ENCODE measurements at places on chromosomes 13 and 19.
A peak's percentile ranks its signal among the peaks of the same experiment; 100 is the strongest.

GRCh38 chr13:94706101-94706842 is 6.1 kb downstream of the SOX21 start:
- ATAC-seq = no peak

DNA sequence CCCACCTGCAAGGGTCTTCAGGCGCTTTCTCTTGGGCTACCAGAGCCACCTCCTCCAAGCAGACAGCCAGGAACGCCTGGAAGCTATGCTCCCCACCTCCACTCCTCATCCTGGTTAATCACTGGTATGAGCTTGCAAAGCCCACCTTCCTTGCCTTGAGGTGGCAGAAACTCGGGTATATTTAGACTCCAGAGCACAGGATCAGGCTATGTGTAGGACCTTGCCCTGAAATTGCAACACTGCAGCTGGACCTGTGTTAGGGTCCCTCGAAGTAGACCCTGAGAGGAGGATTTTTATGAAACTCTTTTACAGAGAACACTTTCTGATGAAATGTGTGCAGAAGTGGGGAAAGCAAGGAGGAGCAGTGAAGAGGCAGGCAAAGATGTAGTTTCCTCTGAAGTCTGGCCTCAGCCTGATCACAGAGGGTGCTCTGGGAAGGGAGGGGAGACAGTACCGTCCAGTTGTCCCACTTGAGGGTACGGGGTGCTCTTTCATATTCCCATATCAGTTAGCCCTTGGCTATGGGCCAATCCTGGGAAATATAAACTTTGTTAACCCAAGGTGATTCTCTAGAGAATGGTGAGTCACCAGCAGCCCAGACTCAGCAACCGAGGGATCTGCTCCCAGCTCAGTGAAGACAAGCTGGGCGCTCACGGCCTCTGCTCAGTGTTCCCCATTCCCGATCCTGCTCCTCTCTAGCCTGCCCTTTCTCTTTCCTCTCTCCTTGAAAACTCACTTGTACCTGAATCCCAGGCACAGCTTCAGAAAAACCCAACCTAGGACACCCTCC is 157.9 kb downstream of the UQCRFS1 start:
- no peak for ATAC-seq

GRCh38 chr13:83423381-83423780 is 458.9 kb downstream of the SLITRK1 start:
- ATAC-seq = no peak

GRCh38 chr13:97258801-97259200 is 36.7 kb downstream of the MBNL2 start:
- no peak for ATAC-seq

DNA sequence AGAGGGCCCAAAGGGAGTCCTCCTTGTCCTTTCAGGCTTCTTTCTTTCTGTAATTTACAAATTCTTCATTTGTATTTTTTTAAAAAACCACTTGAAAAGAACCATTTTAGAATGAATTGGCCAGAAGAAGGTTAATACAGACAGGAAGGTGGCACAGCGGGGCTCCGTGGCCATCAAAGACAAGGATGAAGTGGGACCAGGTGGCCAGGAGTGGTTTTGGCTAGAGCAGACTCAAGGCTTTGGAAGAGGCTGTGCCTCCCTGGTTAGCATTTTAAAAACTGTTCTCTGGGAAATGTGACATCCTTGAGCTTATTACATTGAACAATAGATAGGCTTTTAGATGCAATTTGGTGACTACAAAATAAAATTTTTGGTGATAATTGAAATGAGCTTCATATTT is 48.4 kb downstream of the ATP8A2 start:
- no peak for ATAC-seq

DNA sequence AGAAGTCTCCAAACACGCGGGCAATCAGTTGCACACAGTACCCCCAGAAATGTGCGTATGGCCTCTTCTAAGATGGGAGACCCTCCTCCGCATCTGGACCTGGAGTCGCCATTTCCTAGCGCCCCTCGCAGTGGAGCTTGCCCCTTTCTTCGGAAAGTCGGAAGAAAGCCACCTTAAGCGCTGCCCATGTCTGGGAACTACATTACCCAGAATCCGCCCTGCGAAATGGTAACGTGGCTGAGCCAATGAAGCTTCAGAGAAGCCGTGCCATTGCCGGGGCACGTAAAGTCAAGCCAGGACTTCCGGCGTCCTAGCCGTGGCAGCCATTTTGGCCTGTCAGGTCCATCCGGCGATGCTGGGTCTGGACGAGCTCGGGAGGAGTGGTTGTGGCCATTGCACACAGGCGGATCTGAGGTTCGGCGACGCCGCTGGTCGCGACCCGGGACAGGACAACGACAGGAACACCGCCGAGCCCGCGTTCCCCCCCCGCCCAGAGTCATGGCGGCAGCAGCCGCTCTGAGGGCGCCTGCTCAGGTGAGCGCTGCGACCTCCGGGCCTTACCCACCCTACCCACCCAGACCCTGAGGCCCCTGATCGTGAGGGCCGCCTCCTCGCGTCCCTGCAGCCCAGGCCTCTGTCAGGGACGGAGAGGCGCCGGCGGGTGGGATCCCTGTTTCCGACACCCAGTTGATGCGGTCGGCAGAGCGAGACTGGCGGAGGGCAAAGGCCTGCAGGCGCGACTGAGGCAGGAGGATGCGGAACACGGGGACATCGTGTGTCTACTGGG is at the start of gene ZNF586:
Gene ZNF586 (plus strand): TSS at position 332 of the 787 bp plus-strand sequence. CDS start 167 bp downstream, at position 499.
- peak; percentile 100 for ATAC-seq

GRCh38 chr13:45441633-45442032 is 23.1 kb upstream of the COG3 start:
- ATAC-seq = peak; percentile 83

DNA sequence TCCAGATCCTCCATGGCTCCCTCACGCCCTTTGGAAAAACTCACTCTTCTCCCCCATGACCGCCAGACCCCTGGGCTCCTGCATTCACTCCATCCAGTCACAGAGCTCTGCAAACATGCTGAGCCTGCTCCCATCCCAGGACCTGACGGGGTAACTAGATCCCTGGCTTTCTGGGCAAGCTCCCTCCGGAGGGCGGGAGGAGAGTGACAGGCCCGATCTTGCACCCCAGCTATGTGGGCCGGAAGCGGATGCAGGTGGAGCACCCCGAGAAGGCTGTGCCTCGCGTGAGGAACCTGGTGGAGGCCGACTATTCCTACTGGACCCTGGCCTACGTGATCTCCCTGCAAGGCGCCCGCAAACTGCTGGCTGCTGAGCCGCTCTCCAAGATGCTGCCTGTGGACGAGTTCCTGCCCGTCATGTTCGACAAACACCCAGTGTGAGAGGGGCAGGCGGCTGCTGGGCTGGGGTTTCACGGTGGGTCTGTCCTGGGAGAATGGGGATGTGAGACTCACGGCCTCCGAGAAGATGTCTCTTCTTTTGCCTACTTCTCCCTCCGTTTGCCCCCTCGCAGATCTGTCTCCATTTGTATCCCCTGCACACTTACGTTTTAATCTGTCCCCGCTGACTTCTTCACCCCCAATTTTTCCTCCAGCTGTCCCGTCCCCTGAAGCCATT is 25.2 kb downstream of the COLGALT1 start:
- no peak for ATAC-seq

- ATAC-seq = peak; percentile 95
Measured at GRCh38 chr19:41597600-41598041, 21.7 kb downstream of the CEACAM21 start.

DNA sequence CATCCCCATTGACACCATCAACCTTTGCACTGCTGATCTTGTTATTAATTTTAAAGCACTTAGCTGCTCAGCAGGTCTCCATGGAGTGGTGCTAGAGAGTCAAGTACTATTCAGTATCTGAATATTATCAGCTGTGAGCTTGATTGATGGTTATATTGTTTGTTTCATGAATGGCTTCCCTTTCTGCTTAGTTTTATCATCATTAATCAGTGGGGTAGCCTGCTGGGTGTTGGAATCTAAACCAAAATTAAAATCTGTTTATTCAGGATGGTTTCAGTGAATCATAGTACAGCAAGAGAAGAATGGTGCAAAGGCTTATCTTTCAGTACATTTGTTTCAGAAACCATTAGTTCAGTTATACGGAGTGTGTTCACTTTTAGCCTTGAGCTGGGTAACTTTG is 42.5 kb upstream of the SCEL start:
- peak; percentile 91 for ATAC-seq

GRCh38 chr13:97423300-97424045 is 10.5 kb upstream of the RAP2A start:
- no peak for ATAC-seq

DNA sequence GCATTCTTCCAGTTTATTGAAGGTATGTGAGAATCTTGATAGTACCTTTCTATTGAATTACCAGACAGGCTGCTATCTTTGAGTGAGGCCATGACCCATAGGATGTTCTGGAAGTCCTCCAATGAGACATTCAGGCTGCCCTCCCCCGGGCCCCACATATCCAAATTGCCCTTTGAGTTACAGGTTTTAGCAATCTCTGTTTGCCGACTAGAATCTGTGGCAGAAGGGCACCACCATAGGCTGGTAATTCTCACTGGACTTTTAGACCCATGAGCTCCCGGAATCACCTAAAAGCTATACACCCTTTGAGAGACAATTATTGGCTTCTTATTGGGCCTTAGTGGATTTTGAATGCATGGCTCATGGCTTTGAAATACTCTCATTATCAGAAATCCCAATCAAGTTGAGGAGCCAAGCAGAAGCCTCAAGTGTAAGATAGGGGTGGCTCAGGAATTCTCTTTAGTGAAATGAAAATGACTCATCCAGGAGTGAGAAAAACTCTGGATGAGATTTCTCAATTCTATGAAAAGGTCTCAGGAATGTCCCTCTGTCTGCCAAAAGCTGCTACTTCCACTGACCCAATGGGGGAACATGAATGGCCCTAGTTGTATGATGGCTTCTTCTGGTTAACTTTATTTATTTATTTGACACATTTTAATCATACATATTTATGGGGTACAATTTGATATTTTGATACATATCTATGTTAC is 172.1 kb upstream of the CSNK1A1L start:
- ATAC-seq = no peak

- no peak for ATAC-seq
Measured at GRCh38 chr13:50306156-50306555, 290.9 kb downstream of the KCNRG start.

- ATAC-seq = peak; percentile 81
Measured at GRCh38 chr13:80341101-80341755, at the start of gene SPRY2. Gene SPRY2, minus strand, starts transcription at chr13:80341126. Its CDS starts 3,421 bp downstream, at chr13:80337705.

DNA sequence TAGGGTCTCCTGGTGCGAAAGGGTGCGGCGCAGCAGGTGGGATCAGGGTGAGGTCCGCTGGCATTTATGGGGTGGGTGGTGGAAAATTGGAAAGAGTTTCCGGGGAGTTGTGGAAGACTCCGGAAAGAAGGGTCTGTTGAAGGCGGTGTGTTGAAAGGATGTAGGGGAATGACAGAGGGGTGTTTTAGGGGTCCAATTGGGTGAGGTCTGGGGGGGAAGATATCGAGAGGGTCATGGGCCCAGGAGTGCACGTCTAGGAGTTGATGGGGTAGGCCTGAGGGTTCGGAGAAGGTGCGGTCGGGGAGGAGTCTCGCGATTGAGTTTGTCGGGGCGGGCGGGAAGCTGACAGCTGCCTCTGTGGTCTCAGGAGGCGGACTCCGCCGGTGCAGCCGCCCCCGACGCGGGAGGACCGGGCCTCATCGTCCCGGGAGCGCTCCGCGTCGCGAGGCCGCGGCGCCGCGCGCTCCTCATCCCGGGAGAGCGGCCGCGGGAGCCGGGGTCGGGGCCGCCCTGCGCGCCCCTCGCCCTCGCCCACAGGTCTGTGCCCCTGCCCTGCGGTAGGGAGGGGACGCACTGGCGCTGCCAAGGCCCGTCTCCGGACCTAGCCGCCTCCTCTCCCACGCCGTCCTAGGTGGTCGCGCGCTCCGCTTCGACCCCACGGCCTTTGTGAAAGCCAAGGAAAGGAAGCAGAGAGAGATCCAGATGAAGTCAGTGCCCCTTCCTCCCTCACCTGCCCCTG is 7.0 kb downstream of the PGLYRP1 start:
- peak; percentile 18 for ATAC-seq

- no peak for ATAC-seq
Measured at GRCh38 chr13:106867249-106867648, 299.3 kb upstream of the ARGLU1 start.
